ENCODE measurements at places on chromosomes 12 and 14. TPM values are rescaled to one million over a fixed set of nuclear protein-coding genes. Genes with fewer than 3 reads are reported as not detected.

Gene TMEM229B
- polyA plus RNA-seq: 3.2 TPM

Gene DAO
- polyA plus RNA-seq: 1.4 TPM

- DNase-seq: no peak
These were observed 297.0 kb downstream of the PCNX1 start for GRCh38 chr14:71204231-71204630.

DNA sequence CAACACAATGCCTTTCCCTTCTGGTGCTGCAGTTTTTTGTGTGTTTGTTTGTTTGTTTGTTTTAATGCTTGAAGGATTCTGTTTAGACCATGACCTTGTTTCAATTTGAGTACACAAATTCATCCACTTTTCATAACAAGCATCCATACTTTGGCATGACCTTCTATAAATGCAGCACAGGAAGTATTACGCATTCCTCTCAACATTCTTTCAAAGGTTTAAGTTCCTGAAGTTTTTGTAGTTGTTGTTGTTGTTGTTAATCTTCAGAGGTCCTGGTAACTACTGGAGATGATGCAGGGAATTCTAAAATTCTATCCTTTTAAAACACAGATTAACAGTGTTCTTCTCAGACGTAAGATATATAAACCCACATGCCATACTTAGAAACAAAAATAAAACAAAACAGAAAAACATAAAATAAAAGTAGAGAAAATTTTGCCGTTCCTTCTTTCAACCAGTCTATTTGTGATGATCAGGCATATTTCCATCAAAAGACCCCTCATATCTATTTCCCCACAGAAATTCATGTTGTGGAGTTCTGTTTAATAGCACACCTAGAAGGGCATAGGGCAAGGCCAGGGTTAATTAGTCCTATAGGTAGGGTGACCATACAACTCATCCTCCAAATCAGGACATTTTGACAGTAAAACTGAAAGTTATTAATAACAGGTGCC, 529.9 kb downstream of the NOVA1 start:
- DNase-seq: no peak
